ENCODE measurements at places on chromosomes 6 and 20.
A peak's percentile ranks its signal among the peaks of the same experiment; 100 is the strongest.

DNA sequence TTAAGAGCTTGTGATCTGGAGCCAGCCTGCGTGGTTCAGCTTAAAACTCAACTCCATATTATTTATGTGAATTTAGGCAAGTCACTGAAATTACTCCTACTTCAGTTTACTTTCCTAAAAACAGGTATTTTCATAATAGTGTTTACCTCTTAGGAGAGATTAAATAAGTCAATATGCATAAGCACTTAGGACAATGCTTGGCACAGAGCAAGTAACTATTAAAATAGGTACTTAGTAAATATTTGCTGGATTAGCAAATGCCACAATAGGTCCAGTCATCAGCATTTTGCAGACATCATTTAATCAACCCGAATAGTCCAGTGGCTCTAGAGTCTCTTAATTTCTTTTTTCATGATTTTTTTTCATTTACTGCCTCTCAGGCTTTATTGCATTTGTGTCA lies 78.6 kb upstream of the PTPRK start:
- no peak for DNase-seq

- DNase-seq, result no peak
These were observed 9.0 kb downstream of the EXOC2 start for GRCh38 chr6:683742-684440.

DNA sequence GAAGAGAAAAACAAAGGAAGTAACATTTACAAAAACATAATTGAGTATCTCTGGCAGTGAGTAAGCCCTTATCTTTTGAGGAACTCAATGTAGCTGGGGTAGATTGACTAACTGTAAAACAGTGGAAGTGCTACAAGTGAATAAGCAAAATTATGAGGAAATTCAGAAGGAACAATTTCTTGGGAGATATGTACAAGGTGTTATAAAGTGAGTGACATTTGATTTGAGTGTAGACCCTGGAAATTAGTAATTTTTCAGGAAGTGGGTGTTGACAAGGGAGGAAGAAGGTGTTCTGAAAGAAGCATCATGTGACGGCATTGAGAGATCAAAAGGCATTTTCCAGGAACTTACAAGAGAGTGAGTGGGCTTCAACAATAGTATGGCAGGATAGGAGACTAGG lies 22.2 kb downstream of the XRN2 start:
- DNase-seq, result no peak

- no peak for DNase-seq
These were observed 17.4 kb downstream of the CHRNA4 start for GRCh38 chr20:63343460-63344445.

- no peak for DNase-seq
These were observed 64.8 kb upstream of the POU3F2 start for GRCh38 chr6:98769546-98769945.

GRCh38 chr6:36493859-36494258 lies 51.1 kb downstream of the KCTD20 start:
- DNase-seq, result no peak

- DNase-seq, result no peak
These were observed 182.3 kb downstream of the CDH4 start for GRCh38 chr20:61434341-61434781.

- DNase-seq, result no peak
These were observed 138.0 kb upstream of the ARID1B start for GRCh38 chr6:156639009-156639721.

- no peak for DNase-seq
These were observed 16.5 kb upstream of the SPAG4 start for GRCh38 chr20:35598899-35599775.

DNA sequence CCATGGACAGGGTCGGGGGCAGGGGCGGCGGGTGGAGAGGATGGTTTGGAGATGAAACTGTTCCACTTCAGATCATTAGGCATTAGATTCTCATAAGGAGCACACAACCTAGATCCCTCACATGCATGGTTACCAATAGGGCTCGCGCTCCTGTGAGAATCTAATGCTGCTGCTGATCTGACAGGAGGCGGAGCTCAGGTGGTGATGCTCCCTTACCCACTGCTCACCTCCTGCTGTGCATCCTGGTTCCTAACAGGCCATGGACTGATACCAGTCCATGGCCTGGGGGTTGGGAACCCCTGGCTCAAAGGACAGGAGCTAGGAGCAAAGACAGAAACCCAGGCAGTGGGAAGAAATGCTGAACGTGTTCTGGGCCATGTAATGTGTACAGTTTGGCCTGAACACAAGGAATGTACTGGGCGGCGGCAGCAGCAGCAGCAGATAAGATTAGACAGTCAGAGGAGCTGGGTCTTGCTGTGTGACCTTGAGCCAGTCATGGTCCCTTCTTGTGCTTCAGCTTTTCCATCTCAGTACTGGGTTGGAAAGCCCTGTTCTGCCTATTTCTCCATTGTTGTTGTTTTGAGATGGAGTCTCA lies 4.7 kb upstream of the SPAG4 start:
- DNase-seq, result no peak

- DNase-seq, result no peak
These were observed 78.7 kb upstream of the IFNGR1 start for GRCh38 chr6:137297887-137298286.

GRCh38 chr6:37256692-37257319 lies 766 bp upstream of the TBC1D22B start:
- DNase-seq, result no peak

GRCh38 chr6:166405386-166405785 lies 22.6 kb upstream of the MPC1 start:
- DNase-seq, result no peak

DNA sequence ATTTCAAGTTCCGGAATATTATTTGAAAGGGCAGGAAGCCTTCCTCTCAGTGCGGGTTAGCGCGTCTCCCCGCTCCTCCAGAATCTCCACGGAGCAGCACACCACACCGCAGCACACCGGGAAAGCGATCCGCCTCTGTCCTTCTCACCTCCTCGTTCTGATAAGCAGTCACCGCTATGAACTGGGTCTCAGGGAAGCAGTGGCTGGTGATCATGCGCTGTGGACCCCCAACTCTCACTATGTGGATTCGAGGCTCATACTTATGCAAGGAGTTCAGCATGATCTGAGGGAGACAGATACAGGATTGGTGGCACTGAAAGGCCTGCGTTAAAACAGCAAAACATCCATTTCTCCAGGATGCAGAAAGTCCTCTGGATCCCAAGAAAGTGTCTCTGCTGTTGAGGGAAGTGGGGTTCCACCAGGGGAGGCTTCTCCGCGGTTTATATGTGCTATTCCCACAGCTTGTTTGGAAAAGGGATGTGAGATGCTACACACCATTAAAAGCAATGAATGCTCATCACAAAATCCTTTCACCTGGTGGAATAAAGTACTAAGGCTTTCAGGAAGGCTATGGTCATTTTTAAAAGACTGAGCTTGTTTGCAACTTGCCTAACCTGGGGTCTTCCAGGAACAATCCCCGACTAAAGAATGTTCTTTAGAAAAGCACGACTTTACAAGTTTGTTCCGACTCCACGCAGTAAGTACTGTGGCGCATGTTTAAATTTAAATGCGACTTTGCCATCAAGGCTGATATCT lies 1.9 kb downstream of the TBXT start:
- DNase-seq, result no peak

DNA sequence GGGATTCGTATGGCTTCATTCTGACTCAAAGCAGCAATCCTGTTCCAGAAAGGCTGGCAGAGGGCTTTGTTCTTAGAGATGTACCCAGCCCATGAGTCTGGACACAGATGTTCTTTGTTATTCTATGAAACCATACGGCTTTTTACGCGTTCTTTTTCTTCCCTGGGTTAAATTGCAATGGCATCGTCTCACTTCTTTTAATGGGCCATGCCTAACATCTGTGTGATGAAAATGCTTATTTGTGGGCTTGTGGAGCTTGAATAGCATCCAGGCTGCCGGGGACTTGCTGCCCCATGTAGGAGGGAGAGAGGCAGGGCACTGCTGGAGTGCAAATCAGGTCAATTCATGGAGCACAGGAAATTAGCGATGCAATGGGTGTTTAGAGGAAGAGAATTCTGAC lies 19.4 kb downstream of the FAM50B start:
- DNase-seq, result no peak

- no peak for DNase-seq
These were observed 3.1 kb downstream of the SEMG1 start for GRCh38 chr20:45209924-45210323.

- DNase-seq, result no peak
These were observed 10.1 kb upstream of the PYGB start for GRCh38 chr20:25237610-25238318.

DNA sequence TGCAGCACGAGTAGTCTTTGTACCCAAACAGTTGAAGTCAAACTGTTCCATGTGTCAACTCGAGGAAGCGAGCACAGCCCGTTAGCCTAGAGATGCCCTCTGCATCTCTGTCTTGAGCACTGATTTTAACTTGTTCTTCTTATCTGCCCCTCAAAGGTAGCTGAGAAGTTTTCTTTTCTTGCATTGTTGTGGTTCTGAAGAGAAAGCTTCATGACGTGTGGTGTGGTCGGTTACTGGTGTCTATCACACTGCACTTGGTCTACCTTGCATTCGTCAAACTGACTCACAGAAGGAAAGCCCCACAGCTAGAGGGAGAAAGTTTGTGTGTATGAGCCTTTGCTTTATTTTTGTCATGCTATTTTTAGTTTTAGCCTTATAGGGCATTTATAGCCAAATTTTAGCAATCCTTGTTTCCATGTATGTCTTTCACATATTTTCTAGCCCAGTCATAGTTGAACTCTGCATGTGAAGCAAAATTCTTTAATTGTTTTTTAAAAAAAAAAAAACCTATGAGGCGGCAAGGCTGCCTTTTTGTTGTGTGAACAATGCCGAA lies 115.1 kb downstream of the JAG1 start:
- no peak for DNase-seq

DNA sequence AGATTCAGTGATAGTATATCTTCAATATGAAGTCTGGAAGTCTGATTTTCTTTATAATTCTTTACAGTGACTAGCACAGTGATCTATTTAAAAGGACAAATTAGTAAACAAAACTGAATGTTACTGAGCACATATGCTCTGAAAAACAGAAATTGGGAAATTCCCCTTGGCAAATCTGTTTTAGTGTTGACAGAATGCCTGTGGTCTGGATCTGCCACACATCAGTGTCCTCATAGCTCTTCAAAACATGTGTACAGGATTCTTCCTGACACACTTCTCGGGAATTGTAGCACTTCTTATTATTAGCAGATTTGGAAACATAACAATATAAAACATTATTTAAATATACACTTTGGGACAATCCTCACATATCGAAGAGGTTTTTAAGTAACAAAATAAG lies 354.3 kb downstream of the COL12A1 start:
- DNase-seq, result no peak

GRCh38 chr6:25175681-25176080 lies 103.5 kb upstream of the CARMIL1 start:
- no peak for DNase-seq

DNA sequence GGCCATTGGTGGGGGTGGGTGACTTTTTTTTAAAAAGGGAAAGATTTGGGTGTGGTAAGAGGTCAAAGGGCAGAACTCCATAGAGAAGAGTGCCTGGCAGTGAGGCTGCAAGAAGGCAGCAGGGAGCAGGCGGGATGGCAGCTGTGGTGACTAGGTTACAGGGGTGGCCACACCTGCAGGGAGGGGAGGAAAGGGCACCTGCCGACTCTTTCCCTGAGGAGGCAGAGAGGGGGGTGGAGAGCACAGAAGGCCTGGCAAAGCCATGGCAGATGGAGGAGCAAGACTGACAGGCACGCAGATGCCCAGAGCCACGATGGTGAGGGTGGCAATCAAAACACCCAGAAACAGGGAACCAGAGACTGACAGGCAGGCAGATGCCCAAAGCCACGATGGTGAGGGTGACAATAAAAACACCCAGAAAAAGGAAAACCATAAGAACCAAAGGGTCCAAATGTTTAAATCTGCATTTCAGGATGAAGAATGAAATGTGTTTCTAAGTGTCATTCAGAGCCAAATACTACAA lies 19.3 kb downstream of the CST7 start:
- DNase-seq, result no peak

- DNase-seq, result no peak
These were observed 81.1 kb downstream of the STXBP5 start for GRCh38 chr6:147285087-147285855.

GRCh38 chr6:42781796-42782688 lies at the start of gene BICRAL:
TSS of gene BICRAL (plus strand) at chr6:42782052. CDS start at chr6:42822023, 39,971 bp downstream.
- peak; percentile 73 for DNase-seq

DNA sequence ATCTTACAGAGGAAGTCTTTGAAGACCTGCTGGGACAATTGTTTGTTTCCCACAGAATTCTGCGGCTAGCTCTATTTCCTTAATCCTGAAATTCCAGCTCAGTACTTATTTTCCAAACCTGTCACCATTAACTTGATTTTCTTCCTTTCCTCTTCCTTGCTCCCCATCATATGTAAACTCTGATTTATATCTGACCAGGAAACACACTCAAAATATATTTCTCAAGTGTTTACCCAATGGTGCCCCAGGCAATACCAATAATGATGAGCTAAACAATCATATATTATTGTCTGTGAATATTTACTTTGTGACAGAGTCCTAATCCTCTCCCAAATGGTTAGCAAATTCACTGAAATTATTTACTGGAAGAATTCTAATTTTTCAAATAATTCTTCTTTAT lies 597.3 kb downstream of the PKHD1 start:
- DNase-seq, result no peak

DNA sequence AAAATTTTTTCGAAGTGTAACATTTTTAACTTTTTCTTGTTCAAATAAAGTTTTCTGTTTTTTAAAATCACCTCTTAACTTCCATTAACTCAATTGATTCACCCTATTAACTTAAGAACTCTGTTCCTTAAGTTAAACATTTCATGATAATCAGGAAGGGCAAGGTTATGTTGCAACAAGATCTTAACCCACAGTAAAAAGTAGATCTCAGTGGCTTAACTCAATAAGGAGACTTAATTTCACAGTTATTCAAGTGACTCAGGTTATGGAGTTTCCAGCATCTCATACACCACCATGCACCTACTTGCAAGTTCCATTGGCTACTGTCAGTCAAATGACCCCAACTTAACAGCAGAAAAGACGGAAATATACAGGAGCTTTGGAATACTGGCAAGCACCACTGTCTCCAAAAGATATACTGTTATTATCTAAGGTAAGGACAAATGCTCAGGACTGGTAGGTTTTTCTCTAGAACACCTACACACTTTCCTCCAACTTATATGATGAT lies 11.2 kb downstream of the HLA-DQB1 start:
- DNase-seq, result no peak

DNA sequence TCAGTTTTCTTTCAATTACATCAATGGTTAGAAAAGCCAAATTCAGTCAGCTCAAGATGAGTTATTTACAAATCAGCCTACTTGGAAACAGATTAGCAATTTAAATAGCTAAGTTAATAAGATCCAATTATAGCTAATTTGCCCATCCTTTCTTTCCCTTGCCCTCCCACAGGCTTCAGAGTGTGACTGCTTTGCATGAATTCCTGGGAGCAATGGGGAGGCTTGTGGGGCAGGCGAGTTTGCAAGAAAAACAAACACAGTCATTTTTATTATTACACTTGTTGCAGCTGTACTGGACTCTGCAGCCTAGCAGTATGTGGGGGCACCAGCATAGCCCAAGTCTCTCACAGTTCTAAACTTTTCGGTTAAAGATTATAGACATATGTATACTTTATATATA lies 219.0 kb downstream of the NKAIN2 start:
- no peak for DNase-seq

- no peak for DNase-seq
These were observed 112.0 kb upstream of the MTHFD1L start for GRCh38 chr6:150753371-150754064.

All from stimulated activated CD4-positive, alpha-beta T cell treated with anti-CD3 and anti-CD28 coated beads, Interleukin-15, amount 100 ng/mL, for 1 hour (primary cell).